ENCODE measurements at places on chromosomes 13 and 19. TPM values are rescaled to one million over a fixed set of nuclear protein-coding genes. Genes with fewer than 3 reads are reported as not detected.

The ZIC2 gene
- 1.4 TPM for total RNA-seq

GRCh38 chr19:51546650-51547396, 15.4 kb upstream of the SIGLEC6 start:
- no peak for DNase-seq

GRCh38 chr19:7801020-7801570, 28.9 kb upstream of the EVI5L start:
- DNase-seq: no peak

The ACER1 gene
- total RNA-seq: not detected

DNA sequence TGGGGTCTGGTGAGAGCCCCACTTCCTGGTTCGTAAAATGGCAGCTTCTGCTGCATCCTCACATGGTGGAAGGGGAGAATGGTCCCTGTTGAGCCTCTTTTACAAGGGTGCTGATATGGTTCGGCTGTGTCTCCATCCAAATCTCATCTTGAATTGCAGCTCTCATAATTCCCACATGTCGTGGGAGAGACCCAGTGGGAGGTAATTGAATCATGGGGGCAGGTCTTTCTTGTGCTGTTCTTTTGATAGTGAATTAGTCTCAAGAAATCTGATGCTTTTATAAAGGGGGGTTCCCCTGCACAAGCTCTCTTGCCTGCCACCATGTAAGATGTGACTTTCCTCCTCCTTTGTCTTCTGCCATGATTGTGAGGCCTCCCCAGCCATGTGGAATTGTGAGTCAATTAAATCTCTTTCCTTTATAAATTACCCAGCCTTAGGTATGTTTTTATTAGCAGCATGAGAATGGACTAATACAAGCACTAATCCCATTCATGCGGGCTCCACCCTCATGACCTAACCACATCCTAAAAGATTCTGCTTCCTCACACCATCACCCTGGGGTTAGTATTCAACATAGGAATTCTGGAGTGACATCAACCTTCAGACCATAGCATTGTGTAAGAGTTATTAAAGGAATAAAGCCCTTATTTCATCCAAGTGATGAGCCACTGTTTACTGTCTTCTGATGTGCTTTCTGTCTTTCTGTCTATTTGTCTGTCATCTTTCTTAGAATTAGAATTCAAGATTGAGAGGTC, 159.0 kb upstream of the IRS2 start:
- no peak for DNase-seq

GRCh38 chr19:4374498-4375163, 25.7 kb downstream of the SH3GL1 start:
- DNase-seq: peak; percentile 94

DNA sequence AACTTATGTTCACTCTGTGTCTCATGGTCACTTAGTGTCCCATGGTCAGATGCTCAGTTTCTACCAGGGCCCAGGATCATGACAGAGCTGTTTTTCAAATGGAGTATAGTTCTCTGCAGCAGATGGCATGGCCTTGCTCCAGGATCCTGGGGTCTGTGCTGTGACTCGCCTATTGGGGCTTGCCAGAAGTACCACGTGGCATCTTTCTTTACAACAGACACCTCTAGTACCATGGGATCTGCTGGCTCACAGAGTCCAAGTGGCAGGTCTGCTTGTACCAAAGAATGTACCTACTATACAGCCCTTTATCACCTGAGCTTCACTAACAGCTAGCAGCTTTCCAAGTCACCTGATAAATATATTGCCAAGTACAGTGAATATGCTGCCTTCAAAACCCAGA, 6.0 kb upstream of the RNF6 start:
- DNase-seq: no peak

GRCh38 chr13:93603043-93603442, 376.4 kb downstream of the GPC6 start:
- no peak for DNase-seq

DNA sequence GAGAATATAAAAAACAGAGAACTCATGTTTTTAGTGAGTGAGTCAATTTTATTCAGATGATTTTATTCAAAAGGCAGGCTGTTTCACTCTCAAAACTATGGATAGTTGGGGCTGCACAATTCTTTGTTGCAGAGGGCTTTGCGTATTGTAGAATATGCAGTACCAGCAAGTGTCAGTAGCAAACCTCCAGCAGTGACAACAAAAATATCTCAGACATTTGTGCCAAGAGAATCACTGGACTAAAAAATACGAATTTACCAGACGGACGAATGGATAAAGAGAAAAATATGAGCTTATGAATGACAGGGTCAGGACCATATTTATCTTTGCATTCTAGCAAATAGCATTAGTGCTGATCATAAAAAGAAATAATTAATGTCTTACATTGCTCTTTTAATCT, 359.1 kb downstream of the FGF14 start:
- no peak for DNase-seq

The C13orf46 gene
- 1.1 TPM for total RNA-seq

DNA sequence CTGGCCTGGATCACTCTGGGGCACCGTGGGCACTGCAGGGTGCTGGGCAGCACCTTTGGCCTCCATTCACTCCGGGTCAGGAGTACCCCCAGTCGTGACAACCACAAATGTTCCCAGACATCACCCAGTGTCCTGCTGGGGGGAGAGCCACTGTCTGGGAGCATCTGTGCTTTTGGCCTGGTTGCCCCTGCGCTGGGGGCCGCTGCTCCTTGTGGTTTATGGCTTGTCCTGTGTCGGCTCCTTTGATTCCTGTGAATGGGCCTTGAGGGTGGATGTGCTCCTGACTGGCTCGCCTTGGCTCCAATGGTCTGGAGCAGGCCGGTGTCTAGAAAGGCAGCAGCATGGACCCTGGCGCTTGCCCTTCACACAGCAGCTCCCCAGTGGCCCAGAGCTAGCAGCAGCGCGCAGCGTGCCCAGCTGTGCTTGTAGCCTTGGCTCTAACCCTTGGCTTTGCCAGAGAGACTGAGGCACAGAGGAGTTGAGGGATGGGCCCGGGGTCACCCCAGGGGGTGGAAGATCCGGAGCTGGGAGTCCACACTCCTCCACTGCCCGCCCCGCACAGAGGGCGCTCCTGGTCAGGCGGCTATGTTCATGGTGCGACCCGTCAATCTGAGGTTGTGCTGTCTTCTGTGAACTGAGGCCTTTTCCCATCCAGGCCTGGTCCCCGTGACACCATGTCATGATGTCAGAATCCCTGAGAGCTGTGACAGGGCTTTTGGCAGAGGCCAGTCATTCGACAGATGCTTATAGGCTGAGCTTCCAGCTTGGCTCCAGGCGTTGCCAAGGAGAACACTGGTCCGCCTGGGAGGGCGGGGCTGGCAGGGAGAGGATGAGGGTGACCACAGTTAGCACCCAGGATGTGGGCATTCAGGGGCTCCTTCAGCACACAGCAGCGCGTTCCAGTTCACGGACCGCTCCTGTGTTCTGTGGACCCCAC, 4.1 kb downstream of the DAZAP1 start:
- peak; percentile 85 for DNase-seq

DNA sequence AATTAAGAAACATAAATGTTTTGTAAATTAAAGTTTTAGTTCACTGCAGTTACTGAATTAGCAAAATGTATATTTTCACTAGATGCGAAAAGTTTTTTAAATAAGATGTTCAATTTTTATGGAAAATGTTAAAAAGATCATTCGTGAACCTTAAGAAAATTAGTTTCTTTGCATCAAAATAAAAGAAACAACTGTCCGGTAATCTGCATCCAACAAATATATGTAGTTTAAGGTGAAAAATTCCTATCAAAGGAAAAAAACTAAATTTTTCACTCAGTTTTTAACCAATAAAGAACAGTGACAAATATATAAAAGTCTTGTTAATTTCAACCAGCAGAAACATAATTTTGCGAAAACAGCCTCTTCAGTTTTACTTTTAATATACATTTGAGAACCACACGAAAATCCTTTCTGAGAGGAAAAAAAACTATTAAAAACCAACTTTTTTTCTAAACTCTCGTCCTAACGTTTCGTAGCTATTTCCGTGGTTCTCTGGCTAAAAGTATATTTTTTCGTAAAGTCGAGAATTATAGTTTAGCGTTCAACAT, 64.5 kb downstream of the KCNRG start:
- peak; percentile 26 for DNase-seq

DNA sequence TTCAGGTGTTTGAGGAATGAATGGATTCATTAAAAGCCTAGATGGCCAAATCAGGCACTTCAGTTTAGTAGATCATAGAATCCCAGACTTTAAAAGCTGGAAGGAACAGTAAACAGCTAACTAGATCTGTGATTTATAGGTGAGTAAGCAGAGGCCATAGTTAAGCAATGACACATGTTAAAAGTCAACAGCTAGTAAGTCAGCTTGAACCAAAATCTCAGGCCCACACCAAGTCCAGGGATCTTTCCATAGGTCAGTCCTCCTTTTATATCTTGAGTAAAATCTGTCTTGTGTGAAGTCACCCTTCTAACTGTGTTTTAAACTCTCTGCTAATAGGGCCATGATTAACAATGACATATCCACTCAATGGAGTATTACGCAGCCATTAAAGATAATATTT, 275.5 kb upstream of the SOX21 start:
- DNase-seq: no peak

The CEACAM7 gene
- total RNA-seq: 0.16 TPM

- DNase-seq: peak; percentile 49
Observed at GRCh38 chr19:8585894-8586750, 8.9 kb upstream of the MYO1F start.

GRCh38 chr19:56079609-56080008, 41.5 kb downstream of the ZNF787 start:
- no peak for DNase-seq

The ZNF177 gene
- total RNA-seq: 1.8 TPM

GRCh38 chr13:76929320-76929719, 19.0 kb upstream of the ACOD1 start:
- DNase-seq: no peak

The RDH8 gene
- total RNA-seq: not detected

The LIG4 gene
- 9.3 TPM for total RNA-seq

GRCh38 chr19:18172331-18173053, 1.1 kb upstream of the IFI30 start:
- DNase-seq: no peak

DNA sequence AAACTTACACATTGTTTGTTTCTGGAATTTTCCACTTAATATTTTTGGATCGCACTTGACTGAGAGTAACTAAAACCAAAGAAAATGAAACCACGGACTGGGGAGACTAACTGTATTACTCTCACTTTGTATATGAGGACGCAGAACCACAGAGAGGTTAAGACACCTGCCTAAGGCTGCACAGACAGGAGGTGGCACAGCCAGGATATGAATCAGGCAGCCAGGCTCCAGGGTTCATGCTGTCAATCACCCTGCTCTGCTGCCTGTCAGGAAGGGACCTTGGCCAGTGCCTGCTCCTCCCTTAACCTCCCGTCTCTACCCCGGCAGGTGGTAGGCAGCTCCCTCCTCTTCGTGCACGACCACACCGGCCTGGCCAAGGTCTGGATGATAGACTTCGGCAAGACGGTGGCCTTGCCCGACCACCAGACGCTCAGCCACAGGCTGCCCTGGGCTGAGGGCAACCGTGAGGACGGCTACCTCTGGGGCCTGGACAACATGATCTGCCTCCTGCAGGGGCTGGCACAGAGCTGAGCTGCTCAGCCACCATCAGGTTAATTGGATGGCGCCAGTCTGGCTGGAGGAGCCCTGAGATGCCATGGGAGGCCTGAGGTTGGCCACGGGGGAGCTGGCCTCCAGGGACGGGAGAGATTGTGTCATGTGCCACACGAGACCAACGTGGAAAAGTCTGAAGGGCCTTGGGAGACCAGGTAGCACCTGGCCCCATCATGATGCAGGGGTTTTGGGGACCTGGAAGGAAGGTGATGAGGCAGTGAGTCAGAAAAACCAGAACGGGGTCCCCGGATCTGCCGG, 11.0 kb downstream of the ACTMAP start:
- no peak for DNase-seq

The SCN1B gene
- total RNA-seq: 24.1 TPM

The KLK8 gene
- 4.2 TPM for total RNA-seq

- DNase-seq: no peak
Observed at GRCh38 chr13:33290421-33290965, 4.9 kb upstream of the STARD13 start.

The AP1M2 gene
- 74.1 TPM for total RNA-seq

GRCh38 chr13:73861136-73861535, 273.1 kb downstream of the KLF12 start:
- DNase-seq: no peak

DNA sequence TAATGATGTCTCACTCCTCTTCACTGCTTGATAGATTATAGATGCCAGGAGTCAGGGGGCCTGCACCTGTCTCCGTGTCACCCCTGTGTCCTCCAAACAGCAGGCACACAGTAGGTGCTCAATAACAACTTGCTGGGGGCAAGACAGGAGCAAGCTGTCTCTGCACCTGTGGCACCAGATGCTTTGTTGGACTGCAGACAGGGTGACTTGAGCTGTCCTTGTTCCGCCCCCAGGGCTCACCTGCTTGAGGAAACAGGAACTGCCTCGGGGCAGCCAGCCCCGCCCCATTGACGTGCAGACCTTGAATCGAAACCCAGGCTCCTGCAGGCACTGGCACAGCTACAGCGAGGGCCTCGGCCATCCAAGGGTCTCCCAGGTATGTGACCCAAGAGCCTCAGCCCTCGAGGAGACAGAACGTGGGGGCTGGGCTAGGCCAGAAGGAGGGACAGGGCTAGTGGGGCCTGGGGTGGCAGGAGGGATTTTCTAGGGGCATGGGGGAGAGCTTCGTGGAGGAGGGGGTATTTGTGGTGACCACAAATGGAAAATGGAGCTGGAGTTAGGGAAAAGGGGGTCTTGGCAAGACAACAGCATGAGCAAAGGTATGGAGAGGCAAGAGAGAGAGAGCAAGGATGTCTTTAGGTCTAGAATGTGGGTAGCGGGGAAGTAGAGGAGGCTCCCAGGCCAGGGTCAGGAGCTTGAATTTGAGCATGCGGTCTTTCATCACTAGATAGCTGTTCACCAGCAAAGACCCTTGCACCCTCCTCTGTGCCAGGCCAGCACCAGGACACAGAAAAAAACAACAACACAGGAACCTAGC, at the start of gene HSH2D:
TSS of gene HSH2D (plus strand) at position 287 of the 817 bp plus-strand sequence. CDS start 5,066 bp downstream, outside the sequence.
- DNase-seq: peak; percentile 26

The C19orf44 gene
- total RNA-seq: 8.6 TPM

DNA sequence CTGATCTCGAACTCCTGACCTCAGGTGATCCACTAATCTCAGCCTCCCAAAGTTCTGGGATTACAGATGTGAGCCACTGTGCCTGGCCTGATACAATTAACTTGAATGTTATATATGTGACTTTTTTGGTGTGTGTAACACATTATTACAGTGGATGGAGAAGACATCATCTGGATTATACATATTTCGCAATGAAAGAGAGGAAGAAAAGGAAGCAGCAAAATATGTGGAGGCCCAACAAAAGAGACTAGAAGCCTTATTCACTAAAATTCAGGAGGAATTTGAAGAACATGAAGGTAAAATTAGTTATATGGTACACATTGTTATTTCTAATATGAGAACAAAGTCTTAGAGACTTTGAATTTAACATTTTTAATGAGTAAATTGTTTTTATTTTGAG, 55.5 kb downstream of the BRCA2 start:
- DNase-seq: no peak

- no peak for DNase-seq
Observed at GRCh38 chr13:49124693-49125304, 95.3 kb upstream of the MLNR start.
